Occipital lobe (tissue), 3 donors: ENCODE measurements at places on chromosomes 2 and 18. TPM values are rescaled to one million over a fixed set of nuclear protein-coding genes. Genes with fewer than 3 reads are reported as not detected.

CAPN10 gene
- 27.1 TPM for total RNA-seq

REG1B gene
- total RNA-seq = not detected

CFAP210 gene
- 1.9 TPM for total RNA-seq

- no peak for DNase-seq
Observed at GRCh38 chr2:229152674-229153073, 118.4 kb downstream of the PID1 start.

ATP6V1B1 gene
- total RNA-seq = not detected

DNA sequence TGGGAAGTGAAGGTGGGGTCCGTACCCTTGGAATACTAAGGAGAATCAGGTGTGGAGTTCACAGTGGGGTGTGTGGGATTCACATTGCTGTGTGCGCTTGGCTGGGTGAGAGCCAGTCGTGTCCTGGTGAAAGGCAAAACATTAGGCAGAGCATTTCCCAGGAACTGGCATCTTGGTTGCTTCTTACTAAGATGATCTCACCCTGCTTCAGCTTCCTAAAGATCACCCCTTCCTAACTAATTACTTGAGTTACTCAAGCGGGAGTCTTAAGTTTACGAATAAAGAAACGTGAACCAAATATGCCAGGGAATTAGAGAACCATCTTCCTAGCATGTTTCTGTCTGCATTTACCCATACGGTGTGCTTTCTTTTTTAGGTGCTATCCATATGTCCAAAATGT, 122.9 kb downstream of the NCK2 start:
- no peak for DNase-seq

DNA sequence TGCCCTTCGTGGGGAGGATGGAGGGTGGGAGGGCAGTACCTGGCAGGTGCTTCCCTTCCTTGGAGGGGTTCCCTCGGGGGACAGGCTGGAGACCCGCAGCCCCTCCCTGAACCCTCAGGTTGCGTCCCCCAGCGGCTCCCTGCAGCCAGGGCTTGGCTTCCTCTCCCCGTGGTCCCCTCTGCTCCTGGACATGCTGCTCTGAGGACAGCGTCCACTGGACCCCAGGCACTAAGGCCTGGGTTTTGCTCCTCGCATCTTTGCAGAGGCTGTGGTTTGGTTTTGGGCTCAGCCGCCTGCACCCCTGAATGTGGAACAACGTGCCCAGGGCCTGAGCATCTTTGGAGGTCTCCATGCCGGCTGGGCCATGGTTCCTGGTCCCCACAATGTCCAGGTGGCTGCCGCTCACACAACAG, 133.5 kb downstream of the PTGR3 start:
- DNase-seq = no peak

GRCh38 chr2:42722320-42723190, 41.4 kb downstream of the OXER1 start:
- DNase-seq = peak; percentile 5

FOXI3 gene
- 0.47 TPM for total RNA-seq

DNA sequence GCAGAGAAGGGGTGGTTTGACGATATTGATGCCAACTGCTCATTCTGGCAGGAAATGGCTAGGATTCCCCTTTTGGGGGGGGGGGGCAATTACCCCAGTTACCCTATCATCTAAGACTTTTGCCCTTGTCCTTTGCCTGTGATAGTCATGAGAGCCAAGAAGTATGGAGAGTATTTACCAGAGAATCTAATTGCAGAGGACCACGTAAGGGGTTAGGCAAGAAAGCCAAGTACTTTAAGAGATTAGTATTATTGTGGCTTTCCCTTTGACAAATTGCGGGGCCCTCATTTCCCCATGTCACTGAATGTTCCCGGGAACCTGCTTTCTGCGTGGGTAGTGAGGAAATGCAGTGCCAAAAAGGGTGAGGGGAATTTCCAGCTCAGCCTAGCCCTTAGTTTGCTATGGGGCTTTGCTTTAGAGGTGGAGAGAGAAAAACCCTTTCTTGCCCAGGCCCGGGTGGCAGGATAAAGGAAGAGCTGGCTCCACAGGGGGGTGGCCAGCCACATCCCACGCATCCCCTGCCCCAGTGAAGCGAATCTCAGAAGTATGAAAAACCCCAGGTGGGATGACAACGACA, 1.5 kb downstream of the AQP4 start:
- peak; percentile 51 for DNase-seq

DNA sequence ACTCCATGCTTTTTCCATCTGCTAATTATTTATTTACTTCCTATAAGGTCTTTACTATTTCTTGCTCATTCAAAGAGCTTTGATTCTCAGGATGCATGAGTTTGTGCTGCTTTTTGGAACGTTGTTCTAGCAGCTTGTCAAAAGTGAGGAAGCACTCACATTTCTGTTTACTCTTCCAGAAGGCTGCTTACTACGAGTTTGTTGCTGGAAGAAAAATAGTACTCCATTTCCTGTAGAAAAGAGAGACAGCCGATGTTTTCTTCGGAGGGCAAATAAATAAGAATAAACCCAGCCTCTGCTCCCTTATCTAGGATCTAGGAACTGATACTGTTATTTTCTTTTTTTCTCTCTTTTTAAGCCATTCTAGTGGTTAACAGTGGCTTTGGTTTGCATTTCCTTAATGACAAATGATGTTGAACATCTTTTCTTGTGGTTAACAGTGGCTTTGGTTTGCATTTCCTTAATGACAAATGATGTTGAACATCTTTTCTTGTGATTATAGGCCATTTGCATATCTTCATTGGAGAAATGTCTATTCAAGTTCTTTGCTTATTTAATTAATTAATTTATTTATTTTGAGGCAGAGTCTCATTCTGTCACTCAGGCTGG, 20.5 kb downstream of the CYP27A1 start:
- no peak for DNase-seq
